OCI-LY7 (cell line): ENCODE measurements at places on chromosomes 13 and 19. TPM values are rescaled to one million over a fixed set of nuclear protein-coding genes. Genes with fewer than 3 reads are reported as not detected.

The FAM216B gene
- not detected in 2 replicates for total RNA-seq

The DHDH gene
- total RNA-seq, result 0.53 TPM in 1 of 2 replicates, not detected in the other

The SPINT2 gene
- total RNA-seq, result 77.2 and 82.2 TPM in 2 replicates

The GSX1 gene
- total RNA-seq, result not detected in 2 replicates

The MUC16 gene
- not detected in 2 replicates for total RNA-seq

The NRTN gene
- total RNA-seq, result 0.49 and 1.0 TPM in 2 replicates

The ZNF835 gene
- total RNA-seq, result not detected in 2 replicates

The ZNF665 gene
- total RNA-seq, result 9.8 and 12.2 TPM in 2 replicates
